ENCODE measurements at places on chromosomes 7 and 10.

DNA sequence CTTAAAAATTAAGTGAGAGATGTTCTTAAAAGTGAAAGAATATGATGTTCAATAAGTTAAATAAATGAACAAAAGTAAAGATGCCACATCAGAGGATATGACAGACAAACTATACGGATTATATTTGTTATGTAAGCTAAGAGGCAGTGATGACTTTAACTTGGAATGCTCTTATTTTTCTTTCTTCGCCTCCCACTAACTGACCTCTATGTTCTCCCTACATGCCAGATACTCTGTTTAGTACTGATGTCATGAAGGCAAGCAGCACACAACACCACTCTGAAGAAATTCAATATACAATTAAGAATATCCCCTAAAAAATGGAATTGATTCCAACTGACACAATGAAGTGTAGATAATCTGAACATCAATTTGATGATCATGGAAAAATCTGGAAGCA is 223.4 kb downstream of the DOCK4 start:
- no peak for DNase-seq

DNA sequence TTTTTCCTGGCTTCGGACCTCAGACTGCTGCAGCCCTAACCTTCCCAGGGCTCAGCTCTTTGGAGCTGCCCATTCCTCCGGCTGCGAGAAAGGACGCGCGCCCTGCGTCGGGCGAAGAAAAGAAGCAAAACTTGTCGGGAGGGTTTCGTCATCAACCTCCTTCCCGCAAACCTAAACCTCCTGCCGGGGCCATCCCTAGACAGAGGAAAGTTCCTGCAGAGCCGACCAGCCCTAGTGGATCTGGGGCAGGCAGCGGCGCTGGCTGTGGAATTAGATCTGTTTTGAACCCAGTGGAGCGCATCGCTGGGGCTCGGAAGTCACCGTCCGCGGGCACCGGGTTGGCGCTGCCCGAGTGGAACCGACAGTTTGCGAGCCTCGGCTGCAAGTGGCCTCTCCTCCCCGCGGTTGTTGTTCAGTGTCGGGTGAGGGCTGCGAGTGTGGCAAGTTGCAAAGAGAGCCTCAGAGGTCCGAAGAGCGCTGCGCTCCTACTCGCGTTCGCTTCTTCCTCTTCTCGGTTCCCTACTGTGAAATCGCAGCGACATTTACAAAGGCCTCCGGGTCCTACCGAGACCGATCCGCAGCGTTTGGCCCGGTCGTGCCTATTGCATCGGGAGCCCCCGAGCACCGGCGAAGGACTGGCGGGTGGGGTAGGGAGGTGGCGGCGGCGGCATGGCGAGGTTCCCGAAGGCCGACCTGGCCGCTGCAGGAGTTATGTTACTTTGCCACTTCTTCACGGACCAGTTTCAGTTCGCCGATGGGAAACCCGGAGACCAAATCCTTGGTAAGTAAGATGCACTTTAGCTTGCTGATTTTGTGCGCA is at the start of gene PLXDC2:
PLXDC2 (plus strand) TSS at position 22 of the 820 bp plus-strand sequence.
- DNase-seq: no peak

DNA sequence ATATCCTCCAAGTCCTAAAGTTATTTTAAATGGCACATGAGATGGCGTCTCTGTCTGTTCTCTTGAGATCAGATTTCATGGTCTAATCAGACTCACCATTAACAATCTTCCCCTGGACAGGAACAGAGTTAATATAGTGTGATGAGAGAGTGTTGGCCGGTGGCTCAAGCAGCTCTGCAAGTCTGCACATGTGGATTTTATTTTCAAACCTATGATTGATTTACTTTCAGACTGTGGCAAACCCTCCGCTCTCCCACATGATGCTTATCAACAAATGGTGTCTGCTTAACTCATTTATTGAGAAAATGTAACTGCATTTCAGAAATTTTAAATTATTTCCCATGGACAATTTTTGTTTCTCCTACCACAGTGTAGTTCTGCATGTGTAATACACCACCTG is 46.5 kb upstream of the HGF start:
- no peak for DNase-seq

DNA sequence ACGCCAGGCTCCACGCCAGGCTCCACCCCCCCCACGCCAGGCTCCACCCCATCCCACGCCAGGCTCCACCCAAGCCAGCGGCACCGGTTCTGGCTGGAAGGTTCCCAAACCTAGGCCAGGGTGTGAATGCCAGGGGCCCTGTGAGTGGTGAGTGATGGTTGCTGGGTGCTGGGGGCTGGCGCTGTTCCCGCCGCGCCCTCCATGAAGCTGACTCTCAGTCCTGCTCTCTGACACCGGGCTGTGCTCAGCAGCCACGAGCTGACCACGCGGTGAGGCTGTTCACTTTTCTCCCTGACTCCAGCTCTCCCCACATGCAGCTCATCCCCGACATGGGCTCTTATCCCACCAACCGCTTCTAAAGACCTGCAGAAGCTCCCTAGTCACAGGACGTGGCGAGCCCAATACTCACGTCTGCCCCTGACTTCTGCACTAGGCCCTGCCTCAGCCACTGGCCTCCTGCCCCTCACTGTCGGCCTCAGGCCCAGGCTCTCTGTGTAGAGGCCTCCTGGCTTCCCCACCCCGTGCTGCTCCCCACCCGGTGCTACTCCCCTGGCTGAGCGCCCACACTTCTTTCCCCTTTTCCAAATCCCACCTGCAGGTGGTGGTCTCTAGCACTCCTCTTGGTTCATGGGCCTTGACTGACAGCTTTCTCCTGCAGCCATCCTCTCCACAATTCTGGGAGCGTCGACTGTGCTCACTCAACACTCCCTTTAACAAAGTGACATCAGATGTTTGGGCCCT is 603.0 kb downstream of the PTPRN2 start:
- no peak for DNase-seq

DNA sequence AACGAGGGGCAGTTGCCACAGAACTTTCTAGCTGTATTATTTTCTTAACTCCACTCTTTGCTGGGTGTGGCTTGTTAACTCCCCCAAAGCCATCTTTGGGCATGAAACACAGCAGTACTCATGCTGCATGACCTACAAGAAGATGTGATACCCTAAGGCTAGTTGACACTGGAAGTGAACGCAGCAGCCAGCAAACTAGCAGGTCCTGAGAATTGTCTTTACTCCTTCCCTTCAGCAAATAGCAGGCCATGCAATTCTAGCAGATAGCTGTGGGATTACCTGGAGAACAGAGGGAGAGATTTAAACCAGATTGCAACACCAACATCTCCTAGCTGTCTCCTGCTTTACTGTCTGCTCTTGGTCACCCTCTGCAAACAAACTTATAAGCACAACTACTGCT is 688.0 kb upstream of the ZWINT start:
- DNase-seq: no peak

DNA sequence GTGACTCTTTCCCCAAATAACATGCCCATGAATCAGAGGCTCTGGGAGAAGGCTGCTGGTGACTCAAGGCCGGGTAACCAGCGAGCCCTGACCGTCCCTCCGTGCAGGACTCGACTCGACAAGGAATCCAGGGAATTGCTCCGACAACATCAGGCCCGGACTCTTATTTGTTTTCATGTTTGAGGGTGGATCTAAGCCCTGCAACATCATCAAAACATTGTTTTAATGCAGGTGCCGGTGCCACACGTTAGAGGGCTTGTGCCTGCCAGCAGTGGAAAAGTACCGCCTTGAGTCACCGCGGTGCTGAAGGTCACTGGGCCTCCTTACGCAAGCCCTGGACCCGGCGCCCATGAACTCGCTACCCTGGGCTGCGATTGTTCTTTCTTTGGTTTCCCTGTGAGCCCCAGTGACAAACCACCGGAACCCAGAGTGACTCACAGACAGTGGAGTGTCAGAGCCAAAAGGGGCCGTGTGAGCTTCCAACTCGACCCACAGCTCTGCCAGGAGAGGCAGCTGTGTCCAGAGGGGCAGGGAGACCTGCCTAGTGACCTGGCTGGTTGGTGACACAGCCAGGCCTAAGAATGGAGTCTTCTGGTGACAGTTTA is 139.4 kb upstream of the SHH start:
- no peak for DNase-seq

- no peak for DNase-seq
Measured at GRCh38 chr10:69738071-69738470, 63.6 kb upstream of the COL13A1 start.

DNA sequence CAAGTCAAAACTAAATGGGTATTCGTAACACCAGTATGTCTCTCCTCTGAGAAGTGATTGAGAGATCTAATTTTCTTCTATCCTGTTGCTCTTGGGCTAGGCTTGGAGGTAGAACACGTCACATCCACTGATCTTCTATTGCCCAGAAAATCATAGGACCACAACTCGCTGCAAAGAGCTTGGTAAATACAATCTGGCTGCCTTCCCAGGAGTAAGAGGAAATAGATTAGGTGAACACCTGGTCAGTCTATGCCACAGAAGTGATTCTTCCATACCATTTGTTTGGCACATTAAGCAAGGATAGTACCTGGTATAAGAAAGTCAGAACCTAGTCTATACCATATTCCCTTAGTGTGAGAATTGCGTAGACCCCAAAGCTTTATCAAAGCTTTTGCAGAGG is 129.3 kb upstream of the PHYHIPL start:
- no peak for DNase-seq

- no peak for DNase-seq
Measured at GRCh38 chr10:1121271-1121970, 65.2 kb downstream of the WDR37 start.

DNA sequence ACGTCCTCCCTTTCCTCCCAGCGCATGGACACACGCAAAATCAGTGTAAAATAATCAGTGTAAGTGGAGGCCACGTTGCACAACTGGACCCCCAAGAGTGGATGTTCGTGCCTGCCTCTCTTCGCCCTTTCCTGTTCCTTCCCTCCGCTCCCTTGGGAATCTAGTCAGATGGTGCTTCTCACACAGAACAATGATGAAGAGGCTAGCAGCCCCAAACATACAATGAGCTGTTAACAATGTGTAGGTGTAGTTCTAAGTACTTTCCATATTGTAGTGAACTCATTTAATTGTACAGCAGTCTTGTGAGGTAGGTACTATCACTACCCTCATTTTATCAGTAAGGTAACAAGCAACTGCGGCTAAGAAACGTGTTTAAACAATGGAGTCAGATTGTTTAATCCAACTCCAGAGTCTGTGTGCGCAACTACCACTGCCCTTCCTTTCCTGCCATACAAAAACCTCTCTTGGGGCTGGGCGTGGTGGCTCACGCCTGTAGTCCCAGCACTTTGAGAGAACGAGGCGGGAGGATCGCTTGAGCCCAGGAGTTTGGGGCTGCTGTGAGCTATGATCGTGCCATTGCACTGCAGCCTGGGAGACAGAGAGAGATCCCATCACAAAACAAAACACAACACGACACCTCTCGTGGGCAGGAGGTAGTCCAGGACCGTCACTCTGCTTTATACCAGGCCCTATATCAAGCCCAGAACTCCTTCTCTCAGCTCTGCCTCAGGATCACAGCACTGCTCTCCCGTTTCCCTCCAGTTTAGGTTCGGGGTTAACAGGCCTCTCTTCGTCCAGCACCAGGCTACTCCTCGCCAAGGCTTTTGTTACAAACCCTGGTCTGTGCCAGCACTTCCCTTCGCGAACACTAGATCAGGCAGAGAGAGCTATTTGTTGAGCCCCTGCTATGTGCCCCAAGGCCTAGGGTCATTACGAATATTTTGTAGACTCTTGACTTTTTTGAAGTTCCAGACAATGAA is 1.1 kb downstream of the FKBP9 start:
- no peak for DNase-seq

DNA sequence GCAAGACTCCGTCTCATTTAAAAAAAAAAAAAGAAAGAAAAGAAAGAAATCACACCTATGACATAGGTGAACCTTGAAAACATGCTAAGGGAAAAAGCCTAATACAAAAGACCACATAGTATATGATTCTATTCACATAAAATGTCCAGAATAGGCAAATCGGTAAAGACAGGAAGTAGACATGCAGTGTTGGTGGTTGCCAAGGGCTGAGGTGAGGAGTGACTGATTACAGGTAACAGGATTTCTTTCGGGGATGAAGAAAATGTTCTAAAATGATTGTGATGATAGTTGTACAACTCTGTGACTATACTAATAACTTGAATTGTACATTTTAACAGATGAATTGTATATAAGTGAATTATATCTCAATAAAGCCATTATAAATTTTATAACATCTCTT is 3.3 kb downstream of the XPNPEP1 start:
- no peak for DNase-seq

DNA sequence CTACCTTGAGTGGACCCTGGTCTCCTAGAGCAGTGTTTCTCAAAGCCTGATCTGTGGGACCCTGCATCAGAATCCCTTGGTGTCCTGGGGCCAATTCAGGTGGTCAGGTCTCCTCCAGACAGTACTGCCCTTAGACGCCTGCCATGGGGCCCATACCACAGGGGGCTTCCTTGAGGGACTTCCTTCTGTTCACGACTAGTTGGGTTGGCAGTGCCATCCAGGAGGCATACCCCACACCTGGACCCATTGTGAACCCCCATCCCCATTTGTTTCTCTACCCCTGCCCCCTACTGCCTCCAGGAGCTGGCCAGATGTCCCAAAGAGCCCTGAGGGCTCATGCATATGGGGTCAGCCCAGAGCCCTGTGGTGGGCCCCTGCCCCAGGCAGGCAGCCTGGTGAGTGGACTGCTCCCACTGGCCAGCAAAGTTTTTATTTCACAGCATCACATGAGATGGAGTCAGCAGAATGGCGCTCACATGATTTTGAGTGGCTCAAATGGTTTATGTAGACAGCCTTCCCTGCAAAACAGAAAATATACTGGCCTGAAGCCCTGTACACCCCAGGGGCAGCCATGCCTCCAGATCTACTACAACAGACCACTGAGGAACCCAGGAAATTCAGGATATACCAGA is 259.9 kb upstream of the ZMIZ1 start:
- DNase-seq: no peak

DNA sequence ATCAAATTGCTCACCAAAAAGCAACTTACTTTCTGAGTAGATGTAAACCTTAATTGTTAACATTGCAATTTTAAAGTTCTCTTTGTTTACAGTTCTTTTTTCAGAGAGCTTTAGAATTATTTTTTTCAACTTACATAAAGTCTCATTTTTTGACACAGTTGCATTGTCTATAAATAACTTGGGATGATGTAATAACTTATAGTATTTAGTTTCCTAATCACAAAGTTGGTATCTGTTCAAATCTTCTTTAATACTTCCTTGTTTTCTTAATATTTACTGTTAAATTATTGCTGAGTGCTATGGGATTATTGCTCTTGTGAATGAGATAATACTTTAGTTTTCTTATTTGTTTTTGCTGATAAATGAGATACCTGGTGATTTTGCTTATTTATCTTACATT is 18.9 kb upstream of the SUV39H2 start:
- DNase-seq: no peak
